T-helper 2 cell treated with Interferon-gamma antibody and Interleukin-4, amounts not matched to agents 5 μg/mL and 100 μg/mL, for 36 hours (primary cell): ENCODE measurements at places on chromosomes 1 and 21.

GRCh38 chr1:101219924-101220870 is 16.6 kb upstream of the S1PR1 start:
- no peak for DNase-seq

GRCh38 chr1:43279666-43280065 is 5.7 kb downstream of the C1orf210 start:
- DNase-seq = no peak

GRCh38 chr1:50300297-50300696 is 122.9 kb downstream of the DMRTA2 start:
- no peak for DNase-seq

DNA sequence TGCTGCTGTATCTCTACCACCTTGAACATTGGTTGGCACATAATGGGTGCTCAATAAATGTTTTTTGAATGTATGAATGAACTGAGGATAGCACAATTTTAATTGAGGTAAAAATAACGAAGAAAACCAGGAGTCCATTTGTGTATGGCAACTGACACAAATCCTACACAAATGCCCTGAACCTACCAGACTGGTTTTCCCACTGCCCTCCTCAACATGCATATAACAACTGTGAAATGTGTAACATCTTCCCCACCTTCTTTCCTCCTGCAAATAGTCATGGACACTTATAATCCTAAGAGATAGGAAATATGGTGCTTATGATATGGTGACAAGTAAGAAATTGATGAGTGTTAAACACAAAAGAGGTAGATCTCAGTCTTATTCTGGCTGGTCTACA is 9.9 kb upstream of the LMO4 start:
- DNase-seq = no peak

DNA sequence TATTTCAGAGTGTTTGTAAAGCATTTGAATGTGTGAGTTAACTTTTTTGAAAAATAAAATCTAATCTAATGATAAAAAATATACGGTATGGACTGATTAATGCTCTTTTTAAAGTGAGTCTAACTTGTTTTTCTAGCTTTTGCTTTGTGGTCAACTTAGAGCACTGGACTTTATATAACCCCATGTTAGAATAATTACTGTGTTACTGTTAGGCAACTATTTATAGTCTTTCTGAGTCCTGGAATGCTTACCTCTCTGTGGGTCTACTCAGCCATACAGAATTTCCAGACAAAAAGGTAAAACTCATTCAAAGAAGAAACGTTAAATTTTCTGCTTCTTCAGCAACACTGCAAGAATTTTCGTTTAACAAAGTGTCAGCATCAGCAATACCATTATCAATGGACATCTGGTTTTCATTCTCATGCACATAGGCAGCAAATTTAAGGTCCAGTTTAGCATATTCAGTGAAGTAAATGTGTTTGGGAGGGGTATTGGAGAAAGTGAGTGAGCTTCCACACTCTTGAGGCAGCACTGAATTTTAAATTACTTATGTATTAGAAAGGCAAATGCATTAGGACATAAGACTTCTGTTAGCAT is 664.7 kb upstream of the NEGR1 start:
- DNase-seq = no peak
